T-helper 2 cell treated with Interferon-gamma antibody and Interleukin-4, amounts not matched to agents 5 μg/mL and 100 μg/mL, for 36 hours (primary cell): ENCODE measurements at places on chromosomes 1 and 21.

DNA sequence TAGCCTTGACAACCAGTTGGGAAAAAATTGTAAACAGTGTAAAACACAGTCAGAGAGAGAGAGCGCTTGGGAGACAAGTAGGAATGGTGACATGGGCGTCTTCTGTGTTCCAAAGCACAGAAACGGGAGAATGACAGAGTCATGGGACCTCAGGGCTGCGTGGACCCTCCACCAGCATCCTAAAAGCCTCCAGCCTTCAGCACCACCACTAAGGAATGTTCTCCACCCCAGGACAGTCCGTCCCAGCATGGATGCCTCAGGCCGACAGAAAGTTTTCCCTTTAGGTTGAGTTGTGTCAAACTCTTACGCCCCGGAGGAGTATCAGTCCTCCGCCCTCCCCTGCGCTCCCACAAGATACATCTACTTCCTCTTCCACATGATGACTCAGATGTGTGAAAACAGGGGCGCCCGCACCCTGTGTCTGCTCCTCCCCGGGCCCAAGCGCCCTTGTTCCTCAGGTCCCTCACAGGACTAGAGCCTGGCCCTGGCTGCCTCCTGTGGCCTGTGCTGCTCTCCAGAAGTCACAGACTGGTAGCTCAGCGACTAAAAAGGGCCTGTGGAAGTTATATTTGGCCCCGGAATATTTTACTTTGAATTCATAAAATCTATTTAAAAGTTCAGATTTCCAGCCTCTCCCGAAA is 63.9 kb upstream of the EFHD2 start:
- DNase-seq, result peak; percentile 74

- DNase-seq, result no peak
Observed at GRCh38 chr1:115748401-115749150, 19.9 kb downstream of the CASQ2 start.

- DNase-seq, result no peak
Observed at GRCh38 chr1:204205486-204205885, 8.3 kb downstream of the GOLT1A start.

- peak; percentile 39 for DNase-seq
Observed at GRCh38 chr1:32400876-32401631, 6.8 kb upstream of the BSDC1 start.

DNA sequence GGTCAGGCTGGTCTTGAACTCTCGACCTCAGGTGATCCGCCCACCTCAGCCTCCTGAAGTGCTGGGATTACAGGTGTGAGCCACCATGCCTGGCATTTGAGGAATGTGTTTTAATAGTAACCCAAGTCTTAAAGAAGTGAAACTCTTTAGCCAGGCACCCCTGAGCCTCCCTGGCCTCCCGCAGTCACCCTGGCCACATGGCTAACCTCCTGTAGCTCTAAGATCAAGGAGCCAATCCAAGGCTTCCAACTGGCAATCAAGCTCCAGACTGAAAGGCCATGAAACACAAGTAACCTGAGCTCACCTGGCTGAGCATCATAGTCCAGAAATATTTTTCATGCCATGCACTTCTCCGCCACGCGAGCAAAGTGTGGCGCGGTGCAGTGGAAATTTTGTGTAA is 84.3 kb downstream of the LTN1 start:
- DNase-seq, result no peak

DNA sequence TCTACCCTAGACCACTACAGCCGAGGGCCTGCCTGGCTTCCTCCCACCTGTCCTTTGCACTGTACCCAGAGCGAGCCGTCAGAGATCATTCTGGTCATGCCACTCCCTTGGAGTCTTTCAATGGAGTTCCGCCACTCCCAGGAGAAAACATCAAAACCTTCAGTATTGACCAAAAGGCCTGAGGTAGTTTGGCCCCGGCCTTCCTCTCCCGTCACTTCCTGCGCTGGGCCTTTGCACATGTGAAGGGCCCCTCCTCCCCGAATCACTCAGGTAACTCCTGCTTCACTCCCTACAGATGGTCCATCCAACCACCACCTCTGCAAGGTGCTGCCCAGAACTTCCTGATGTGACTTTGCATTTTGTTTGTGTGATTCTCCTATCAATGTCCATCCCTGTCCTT is 26.6 kb downstream of the UBE2G2 start:
- DNase-seq, result no peak

GRCh38 chr1:238329671-238330070 is 438.9 kb upstream of the ZP4 start:
- DNase-seq, result no peak

- DNase-seq, result peak; percentile 36
Observed at GRCh38 chr1:201042779-201043461, 19.4 kb upstream of the KIF21B start.

- peak; percentile 53 for DNase-seq
Observed at GRCh38 chr1:145997016-145997717, 788 bp upstream of the TXNIP start.

GRCh38 chr1:25875154-25875855 is at the start of gene PAQR7:
Gene PAQR7, minus strand, starts transcription at chr1:25875708. Its CDS starts 11,869 bp downstream, at chr1:25863839.
- DNase-seq, result peak; percentile 76

DNA sequence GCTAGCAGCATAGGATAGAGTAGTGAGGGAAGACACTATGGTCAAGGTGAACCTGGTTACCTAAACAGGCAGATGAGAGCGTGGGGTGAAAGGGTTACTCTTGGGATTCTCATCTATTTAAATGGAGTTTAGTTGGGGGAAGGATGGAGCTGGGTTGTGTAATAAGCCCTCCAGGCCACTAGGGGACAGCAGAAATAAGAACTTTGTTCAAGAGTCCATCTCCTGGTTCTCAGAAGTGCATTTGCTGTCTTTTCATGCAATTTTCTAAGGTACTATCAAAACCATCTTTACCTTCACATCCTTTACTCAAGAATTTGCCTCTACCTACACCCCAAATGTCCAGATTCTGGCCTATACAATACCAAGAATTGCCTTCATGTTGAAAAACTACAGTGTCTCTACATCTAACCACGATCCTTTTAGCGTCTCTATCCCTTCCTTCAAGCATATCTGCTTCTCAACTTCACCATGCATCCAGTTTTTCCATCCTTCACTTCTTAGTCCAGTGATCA is 28.0 kb downstream of the SLAMF1 start:
- DNase-seq, result no peak

GRCh38 chr1:154176337-154176736 is 15.6 kb downstream of the TPM3 start:
- DNase-seq, result no peak

DNA sequence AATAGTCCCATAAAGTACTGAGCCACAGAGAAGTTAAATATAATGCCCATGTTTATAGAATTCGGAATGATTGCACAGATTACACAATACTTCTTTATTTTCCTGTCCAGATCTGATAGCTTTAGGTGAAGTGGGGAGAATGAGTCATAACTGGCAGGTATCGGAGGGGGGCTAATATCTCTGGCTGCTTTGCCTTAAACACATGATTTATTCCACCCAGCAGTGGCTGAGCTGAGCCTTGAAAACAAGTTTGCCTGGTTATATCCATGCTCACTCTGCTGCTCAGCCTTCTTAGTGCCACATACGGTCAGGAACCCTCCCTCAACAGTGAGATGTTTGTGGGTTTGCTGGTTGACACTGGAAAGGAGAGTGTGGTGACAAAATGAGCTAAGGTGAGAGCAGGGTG is 119.7 kb upstream of the ZNF648 start:
- no peak for DNase-seq

GRCh38 chr1:218330043-218330623 is 15.0 kb upstream of the TGFB2 start:
- DNase-seq, result no peak

GRCh38 chr1:37239225-37239740 is 205.0 kb upstream of the GRIK3 start:
- no peak for DNase-seq

DNA sequence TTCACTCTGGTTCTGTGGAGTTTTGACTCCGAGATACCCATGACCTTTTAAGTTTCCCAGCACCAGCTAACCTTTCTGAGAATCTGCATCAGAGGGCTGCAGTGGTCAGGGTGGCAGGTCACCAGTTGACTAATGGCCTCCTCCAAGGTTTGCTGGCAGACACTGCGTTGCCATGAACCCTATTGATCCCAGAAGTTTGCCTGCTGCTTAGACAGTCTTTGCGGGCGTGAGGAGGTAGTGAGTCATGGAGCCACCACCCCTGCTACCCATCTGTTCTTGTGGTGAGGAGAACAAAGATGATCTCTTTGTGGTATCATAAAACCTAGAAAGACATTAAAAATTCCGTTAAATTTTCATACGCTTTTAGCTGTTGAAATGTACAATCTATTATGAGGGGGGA is 180.4 kb downstream of the FGGY start:
- peak; percentile 86 for DNase-seq

- DNase-seq, result no peak
Observed at GRCh38 chr1:31666263-31666963, 21.7 kb upstream of the PEF1 start.

GRCh38 chr1:247287460-247287859 is 31.6 kb downstream of the VN1R5 start:
- DNase-seq, result no peak

- no peak for DNase-seq
Observed at GRCh38 chr1:241532864-241533263, 686 bp downstream of the KMO start.

DNA sequence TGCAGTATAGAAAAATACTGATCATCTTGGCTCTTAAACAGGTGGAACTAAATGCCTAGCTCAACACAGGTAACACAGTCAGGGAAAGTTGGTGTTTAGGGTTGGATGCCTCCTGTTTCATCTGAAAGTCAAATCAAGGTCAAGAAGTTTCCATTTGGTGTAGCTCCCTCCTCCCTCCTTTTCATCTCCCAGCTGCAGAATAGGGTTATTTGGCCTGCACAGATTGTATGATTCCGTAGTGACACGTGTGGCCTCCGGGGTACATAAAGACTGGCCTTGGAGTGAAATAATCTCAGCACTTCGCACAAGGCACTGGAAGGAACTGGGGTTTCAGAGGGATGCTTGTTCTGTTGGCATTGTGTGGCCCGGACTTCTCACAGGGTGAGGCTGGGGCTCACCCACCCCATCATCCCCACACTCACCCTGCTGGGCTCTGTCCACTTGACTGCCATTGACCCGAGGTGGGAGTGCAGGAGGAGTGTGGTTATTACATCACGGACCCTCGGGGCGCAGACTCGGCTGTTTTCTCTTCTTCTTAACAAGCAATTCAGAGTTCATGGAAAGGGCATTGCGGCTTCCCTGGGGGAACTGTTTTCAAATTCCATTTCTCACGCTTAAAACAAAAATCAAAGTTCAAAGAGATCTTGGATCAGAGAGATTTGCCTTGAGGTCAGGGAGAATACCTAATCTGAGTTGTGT is 18.4 kb downstream of the IGSF5 start:
- no peak for DNase-seq
